ENCODE measurements at places on chromosomes 7 and 10.

GRCh38 chr7:87144173-87144657, 8.0 kb upstream of the DMTF1 start:
- DNase-seq = no peak

DNA sequence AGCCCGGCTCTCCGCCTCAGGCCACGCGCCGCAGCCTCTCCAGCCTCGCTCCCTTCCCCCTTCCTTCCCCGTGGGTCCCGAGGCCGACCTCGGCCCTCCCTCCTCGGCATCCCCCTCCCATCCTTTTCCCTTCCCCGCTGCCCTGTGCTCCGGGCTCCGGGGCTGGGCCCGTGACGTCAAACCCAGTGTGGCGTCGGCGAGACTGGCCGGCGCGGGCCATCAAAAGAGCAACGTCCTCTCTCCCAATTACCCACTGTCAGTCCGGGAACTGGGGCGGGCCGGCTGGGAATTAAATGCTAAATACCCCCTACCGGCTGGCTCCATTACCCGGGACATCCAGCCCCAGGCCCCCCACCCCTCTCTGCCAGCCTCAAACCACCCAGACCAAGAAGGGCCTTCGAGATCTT, 2.6 kb upstream of the GATA3 start:
- no peak for DNase-seq

DNA sequence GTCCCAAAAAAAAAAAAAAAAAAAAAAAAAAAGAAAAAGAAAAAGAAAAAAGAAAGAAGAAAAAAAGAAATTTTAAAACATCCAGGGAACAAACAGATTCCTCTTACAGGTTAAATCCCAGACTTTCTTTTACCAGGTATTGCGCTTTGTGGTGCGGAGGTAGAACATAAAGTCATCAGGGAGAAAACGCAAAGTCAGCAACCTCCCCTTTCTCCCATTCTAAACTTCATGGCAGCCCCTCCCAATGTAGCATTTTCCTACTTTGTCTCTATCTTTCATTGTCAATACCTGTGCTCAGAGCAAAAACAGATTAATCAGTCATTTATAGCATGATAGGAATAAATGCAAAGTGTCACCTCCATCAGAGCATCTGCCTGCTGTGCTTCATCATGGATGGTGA, 299.7 kb downstream of the SFMBT2 start:
- no peak for DNase-seq

DNA sequence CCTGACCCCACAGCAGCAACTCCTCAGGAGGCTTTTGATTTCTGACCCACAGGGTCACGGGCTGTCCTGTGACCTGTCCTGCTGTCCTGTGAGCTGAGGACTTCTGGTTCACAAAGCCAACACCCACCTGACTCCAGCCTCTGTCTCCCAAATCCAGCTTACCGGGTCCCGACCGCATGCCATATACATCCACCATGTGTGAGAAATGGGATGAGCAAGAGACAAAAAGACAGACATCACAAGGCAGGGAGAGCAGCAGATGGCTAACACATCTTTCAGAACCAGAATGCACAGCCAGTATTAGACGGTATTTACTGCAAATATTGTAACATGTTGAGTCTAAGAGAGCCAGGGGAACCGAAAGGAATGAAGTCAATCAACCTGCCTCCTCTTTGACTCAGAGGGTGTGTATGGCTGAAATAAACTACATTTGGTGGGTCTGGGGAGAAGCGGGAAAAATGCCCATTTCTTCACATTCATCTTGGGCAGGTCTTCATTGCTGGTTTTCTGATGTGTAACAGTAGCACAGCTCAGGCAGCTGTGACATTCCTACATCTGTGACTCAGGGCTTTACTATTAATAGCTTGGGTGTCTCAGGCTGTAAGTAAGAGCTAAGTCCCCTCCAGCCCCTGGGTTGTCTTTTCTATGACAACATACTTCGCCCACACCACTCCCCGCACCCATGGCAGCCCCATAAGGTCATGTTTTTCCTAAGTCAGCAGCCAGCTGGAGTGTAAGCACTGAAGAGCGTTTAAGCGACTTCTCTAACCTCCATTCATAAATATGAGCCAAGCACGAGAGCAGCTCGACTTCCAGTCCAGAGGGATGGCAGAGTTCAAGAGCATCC, 25.0 kb downstream of the ABLIM1 start:
- peak; percentile 99 for DNase-seq

- DNase-seq = no peak
Observed at GRCh38 chr10:129968853-129969183, 4.7 kb upstream of the EBF3 start.

DNA sequence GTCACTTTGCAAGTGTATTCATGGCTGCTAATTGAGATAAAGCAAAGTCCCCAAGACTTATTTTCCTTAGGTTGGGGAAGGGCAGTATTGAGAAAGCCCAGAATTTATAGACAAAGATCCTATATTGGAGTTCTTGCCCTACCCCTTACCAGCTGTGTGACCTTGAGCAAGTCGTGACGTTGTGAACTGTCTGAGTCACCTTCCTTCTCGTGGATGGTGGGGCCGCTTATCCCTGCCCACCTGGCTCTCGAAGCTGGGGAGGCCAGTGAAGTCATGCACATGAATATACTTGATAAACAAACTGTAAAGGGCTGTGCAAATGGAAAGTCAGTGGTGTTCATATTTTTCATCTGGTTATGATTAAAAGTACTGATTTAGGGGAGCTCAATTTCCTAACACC, 127.4 kb downstream of the TACC2 start:
- no peak for DNase-seq

GRCh38 chr10:71076473-71077142, 135.8 kb upstream of the UNC5B start:
- DNase-seq = no peak

GRCh38 chr10:12390733-12391132, 41.4 kb downstream of the CAMK1D start:
- no peak for DNase-seq

GRCh38 chr7:32299133-32299702, 191.0 kb downstream of the LSM5 start:
- DNase-seq = no peak

GRCh38 chr10:91799612-91799975, 1.4 kb downstream of the TNKS2 start:
- peak; percentile 28 for DNase-seq

DNA sequence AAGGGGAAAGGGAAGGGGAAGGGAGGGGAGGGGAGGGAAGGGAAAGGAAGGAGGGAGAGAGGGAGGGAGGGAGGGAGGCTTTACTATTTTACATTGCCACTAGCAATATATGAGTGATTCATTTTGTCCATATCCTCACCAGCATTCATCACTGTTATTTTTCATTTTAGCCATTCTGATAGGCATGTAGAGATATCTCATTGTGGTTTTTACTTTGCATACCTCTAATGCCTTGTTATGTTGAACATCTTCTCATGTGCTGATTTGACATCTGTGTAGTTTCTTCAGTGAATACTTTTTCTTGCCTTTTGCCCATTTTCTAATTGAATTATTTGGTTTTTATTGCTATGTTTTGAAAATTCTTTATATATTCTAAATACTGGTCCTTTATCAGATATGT, 52.7 kb downstream of the GCC1 start:
- no peak for DNase-seq

- DNase-seq = no peak
Observed at GRCh38 chr7:49279891-49280290, 355.5 kb downstream of the CDC14C start.

- DNase-seq = no peak
Observed at GRCh38 chr10:124392626-124393342, 25.9 kb downstream of the OAT start.

DNA sequence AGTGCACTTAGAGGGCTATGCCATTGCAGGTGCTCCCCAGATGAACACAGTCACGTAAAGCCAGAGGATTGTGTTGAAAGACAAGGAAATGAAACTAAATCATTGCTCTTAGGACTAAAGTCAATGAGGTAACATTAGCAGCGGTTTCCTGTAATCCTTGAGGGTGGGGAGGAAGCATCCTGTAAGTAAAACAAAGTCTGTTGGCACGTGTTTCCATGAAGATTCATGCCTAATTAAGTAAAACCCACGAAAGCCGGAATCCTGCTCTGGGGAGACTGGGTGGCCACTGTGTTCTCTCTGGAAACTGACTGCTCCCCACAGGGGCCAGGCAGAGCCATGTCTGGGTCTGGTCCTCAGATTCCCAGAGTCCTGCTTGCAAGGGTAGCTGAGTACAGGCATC, 18.3 kb downstream of the STEAP1B start:
- no peak for DNase-seq

GRCh38 chr10:122301055-122301810, 30.1 kb downstream of the BTBD16 start:
- DNase-seq = peak; percentile 99

DNA sequence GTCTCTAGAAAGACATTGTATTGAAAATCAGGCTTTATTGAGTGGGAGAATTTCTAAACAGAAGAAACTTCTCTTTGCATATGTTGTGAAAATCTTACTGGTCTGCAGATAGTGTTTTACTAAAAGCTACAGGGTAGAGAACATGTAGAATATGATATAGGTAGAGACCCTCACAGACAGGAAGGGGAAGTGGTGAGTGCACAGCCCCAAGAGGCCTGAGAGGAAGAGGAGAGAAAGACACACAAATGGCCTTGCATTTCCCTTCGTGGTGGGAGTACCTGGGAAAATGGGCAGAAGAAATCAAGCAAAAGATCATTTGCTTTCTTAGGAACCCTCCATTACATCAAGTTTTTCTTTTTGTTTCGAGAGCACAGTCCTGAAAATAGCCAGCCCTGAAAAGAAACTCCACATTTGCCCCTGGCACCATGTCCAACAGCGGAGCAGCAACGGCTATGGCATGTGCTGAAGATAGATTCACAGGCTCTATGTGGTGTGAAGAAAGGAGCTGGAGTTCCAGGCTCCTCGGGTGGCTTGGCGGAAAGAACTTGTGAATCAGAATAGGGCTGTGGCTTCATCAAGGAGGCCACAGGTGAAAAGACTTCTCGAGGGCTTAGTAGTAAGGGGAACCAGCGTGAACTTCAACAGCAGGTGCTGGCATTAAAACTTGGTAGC, 143.5 kb downstream of the CALCR start:
- DNase-seq = no peak

DNA sequence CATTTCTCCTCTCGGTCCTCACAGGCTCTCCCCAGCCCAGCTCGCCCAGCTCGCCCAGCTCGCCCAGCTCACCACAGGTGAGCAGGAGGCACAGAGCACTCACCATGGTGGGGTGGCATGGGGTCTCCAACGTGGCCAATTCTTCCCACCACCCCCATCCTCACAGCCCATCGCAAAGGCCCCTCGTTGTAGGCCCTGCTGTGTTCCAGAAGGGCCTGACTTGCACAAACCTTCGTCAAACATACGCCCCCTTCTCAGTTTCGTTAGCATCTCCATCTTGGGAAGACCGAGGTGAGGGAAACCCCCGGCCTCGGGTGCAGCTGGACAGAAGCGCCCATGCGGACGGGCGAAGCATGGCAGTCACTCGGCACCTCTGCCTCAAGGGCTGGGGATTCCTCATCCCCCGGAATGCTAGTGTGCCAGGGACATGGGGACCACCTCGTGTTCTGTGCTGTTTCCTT, 304.6 kb downstream of the TNS3 start:
- no peak for DNase-seq

DNA sequence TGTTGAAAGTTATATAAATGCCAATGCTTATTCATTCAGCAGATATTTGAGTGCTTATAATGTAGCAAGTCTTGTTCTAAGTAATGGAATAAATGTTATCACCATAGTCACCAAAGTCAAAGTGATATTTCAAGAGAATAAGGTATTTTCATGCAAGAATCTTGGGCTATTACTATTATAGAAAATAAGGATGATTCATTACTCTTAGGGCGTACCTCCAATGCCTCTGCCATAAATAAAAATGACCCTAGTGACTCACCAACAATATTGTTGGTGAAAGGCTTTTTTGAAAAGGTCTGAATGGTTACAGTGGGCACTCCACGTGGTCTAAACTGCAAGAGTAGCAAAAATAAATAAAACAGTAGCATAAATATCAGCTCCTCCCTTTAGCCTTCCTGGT, 68.4 kb downstream of the RALA start:
- DNase-seq = no peak

GRCh38 chr7:89655946-89656345, 498.3 kb upstream of the STEAP1 start:
- no peak for DNase-seq

DNA sequence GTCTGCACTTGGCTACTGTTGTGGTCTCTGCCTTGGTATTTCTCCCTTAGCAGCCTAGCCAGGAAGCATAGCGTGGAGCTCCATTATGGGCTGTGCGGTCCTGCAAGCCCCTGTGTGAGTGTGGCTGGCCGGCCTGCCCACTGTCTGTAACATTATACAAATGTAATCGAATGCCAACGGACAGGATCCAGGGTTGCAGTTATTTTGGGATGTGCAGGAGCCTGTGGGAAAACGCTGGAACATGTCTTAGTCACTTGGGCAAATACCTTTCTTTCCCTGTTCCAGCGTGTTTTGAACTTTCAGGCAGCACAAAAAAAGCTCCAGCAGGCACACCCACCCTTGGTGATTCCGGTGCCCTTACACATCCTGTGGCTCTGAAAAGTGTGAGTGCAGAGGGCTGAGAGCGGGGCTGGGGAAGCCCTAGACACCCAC, 29.5 kb downstream of the BAG3 start:
- DNase-seq = no peak

DNA sequence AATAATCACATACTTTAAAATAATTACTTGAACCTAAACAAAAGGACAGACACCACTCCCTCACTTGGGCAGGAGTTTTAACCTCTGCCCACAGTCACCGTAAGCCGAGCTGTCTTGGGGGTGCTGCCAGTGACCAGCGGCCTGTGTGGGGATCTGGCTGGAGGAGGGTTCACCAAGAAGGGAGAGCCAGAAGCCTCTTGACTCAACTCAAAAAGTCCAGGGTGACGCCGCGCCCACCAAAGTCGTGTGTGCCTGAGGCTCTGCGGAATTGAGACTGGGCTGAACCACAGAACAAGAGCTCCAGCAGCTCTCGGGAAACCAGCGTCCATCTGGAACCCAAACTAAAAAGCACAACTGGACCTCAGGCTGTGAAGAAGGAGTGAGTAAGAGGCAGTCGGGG, 35.8 kb downstream of the ZFAND2A start:
- no peak for DNase-seq

GRCh38 chr7:85479918-85480643, 293.2 kb upstream of the SEMA3D start:
- no peak for DNase-seq

- peak; percentile 29 for DNase-seq
Observed at GRCh38 chr7:27176524-27176845, 2.4 kb upstream of the HOXA10 start.

DNA sequence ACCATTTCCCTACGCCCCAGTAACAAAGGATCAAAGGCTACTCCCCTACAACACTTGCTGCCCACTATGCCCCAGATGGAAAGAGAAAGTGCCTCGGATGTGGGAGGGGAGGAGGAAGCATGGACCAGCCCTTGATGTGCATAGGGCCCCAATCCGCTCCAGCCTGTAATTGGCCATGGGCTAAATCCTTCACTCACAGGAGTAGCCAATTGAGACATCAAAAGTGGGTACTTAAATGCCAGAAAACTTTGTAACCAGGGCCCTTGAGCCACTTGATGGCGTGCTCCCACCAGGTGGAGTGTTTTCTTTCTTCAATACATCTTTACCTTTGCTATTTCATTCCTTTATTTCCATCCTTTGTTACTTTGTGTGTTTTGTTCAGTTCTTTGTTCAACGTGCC, 500.5 kb upstream of the LRRN3 start:
- DNase-seq = no peak

Measured in RCC 7860 (cell line).